Stimulated activated CD4-positive, alpha-beta T cell treated with anti-CD3 and anti-CD28 coated beads, Interleukin-1b, Interleukin-23, amount 100 ng/mL, for 1 hour (primary cell): ENCODE measurements at places on chromosomes 5 and 9.

DNA sequence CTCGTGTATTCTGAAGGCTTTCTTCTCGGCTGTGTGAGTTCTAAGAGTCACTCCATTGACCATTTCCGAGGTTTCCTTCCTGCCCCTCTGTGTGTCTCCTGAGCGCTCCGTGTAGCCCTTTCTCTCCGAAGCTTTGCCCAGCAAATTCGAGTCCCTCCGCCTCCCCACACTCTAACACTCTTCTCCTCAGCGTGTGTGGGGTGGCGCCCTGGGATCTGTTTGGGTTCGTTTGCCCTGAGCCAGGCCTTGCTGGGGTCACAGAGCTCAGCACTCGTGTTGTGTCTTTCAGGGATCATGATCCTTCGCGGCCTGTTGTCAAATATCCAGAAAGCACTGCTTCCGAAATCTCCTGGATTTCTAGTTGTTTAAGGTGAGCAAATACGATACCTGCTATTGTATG is 5.6 kb upstream of the PAEP start:
- DNase-seq: no peak

DNA sequence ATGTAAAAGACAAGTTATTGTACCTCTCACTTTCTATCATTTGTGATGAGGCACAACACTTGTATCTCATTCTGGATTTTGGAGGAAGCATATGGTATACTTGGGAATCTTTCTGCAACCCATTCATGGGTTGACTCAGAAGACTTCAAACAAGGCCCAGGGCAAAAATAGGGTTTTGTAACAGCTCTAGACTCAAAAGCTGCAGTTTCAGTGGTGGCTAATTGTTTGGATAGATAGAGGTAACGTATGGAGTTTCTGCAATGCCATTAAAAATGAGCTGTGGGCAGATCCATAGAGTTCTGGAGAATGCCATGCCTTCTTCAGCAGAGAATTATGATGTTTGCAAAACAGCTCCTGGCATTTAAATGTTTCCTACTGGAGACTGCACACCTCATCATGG is 279.6 kb upstream of the VLDLR start:
- DNase-seq: no peak

- no peak for DNase-seq
Observed at GRCh38 chr5:177357146-177357458, 622 bp upstream of the RGS14 start.

GRCh38 chr9:91879231-91879630 is 70.8 kb downstream of the ROR2 start:
- no peak for DNase-seq

DNA sequence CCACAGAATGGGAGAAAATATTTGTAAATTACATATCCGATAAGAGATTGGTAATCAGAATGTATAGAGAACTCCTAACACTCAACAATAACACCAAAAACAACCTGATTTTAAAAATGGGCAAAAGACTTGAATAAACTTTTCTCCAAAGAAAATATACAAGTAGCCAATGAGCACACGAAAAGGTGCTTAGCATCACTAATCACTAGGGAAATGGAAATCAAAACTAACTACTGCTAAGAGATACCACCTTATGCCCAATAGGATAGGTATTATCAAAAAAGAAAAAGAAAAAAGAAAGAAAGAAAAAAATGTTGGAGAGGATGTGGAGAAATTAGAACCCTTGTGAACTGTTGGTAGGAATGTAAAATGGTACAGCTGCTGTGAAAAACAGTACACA is 212.1 kb downstream of the TLR4 start:
- DNase-seq: no peak

DNA sequence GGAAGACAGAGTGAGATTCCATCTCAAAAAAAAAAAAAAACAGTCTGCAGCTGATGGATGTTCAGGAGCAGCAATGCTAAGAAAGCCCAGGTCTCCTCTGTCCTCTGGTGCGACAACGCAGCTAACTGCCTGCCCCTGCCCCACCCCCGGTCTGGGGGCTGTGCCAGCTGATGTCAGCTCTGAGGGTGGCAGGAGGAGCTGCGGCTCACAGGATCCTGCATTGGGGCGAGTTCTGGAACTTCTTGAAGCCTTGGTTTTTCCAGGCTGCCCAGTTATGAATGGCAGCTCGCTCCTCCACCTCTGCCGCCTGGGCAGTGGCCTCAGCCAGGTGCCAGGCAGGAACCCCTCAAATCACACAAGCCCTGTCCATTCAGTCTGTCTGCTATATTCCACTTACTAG is 113.5 kb downstream of the ROR2 start:
- no peak for DNase-seq

GRCh38 chr9:84513473-84513872 is 156.1 kb upstream of the NTRK2 start:
- no peak for DNase-seq

- DNase-seq: no peak
Observed at GRCh38 chr5:169801781-169802180, 164.7 kb downstream of the DOCK2 start.

DNA sequence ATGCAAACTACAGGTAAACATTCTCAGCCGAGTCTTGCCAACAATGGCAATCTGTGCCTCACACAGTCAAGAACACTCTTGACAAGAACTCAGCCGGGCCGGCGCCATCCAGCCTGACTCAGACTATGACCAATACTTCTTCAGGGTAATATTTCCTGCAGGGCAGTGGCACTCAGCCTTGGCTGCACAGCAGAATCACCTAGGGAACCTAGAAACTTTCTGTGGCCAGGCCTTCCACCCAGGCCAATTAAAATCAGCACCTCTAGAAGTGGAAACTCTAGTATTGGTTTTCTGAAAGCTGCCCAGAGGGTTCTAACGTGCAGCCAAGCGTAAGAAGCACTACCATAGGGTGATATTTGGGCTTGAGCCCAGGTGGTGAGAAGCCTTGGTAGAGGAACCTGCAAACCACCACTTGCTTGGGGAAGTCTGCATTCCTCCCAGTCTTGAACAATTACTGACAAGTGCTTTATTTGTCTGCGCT is 120.6 kb downstream of the TTLL11 start:
- no peak for DNase-seq

GRCh38 chr5:94180761-94181160 is 437.6 kb downstream of the KIAA0825 start:
- DNase-seq: no peak

DNA sequence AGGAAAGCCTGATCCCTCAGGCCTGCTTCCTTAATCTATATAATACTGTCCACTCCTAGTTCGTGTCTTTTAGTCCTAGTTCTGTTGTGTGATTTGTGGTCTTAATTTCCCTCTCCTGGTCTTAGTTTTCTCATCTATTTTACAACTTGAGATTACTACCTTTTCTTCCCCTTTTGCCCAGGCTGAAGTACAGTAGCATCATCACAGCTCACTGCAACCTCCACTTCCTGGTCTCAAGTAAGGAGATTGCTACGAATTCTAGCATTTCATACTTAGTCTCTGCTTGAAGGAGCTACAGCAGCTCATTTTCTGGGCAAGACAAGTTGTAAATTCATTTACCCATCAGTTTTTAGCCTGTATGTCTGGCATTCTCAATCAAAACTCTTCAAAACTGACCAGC is 5.5 kb downstream of the TRIM32 start:
- DNase-seq: no peak

DNA sequence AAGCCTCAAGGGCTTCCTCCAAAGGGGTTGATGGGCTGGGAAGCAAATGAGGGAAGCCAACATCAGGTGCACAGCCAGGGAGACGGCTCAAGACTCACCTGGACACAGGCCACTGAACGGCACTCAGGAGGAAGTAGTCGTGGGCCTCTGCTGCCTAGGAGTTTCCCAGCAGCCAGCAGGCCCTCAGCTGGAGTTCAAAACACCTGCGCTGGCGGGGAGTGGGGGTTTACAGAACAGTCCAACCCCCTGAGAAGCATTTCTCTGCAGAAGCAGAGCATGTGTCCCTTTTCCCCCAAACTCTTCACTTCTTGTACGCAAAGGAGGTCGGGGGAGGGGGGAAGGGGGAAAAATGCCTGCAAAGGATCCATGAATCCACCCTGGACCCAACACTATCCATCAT is 2.3 kb downstream of the WHRN start:
- DNase-seq: no peak

- peak; percentile 14 for DNase-seq
Observed at GRCh38 chr9:75891277-75891741, 836 bp downstream of the PCSK5 start.

- DNase-seq: no peak
Observed at GRCh38 chr5:88558366-88558765, 289.7 kb upstream of the TMEM161B start.

- no peak for DNase-seq
Observed at GRCh38 chr9:14222149-14222835, 91.6 kb downstream of the NFIB start.

GRCh38 chr9:121071370-121071755 is 3.4 kb upstream of the CNTRL start:
- DNase-seq: no peak

GRCh38 chr5:54673523-54674225 is 156.1 kb downstream of the SNX18 start:
- DNase-seq: no peak

GRCh38 chr5:156380848-156381247 is 53.9 kb downstream of the SGCD start:
- no peak for DNase-seq

GRCh38 chr5:58040846-58041245 is 419.0 kb downstream of the PLK2 start:
- no peak for DNase-seq

GRCh38 chr9:33687779-33688178 is 107.6 kb upstream of the PRSS3 start:
- no peak for DNase-seq

DNA sequence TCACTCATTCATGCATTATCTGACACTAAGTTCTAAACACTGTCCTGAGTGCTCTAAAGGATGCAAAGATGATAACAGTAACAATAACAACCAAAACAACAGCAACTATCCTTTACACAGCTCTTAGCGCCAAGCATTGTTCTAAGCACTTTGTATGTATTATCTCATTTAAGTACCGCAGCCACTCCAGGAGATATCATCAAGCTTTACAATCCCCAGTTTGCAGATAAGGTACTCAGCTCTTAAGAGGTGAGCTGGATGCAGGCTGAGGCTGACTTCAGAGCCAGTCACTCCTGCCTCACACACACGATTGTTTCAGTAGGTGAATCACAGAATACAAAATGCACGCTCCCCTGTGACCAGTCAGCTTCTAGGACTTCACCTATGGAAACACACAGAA is 141.8 kb downstream of the PAX5 start:
- DNase-seq: no peak

GRCh38 chr9:128073253-128073886 is 5.3 kb downstream of the SLC25A25 start:
- DNase-seq: no peak

GRCh38 chr5:59479086-59479485 is 414.4 kb downstream of the PDE4D start:
- no peak for DNase-seq

- DNase-seq: no peak
Observed at GRCh38 chr5:171418316-171418981, 998 bp upstream of the FGF18 start.

DNA sequence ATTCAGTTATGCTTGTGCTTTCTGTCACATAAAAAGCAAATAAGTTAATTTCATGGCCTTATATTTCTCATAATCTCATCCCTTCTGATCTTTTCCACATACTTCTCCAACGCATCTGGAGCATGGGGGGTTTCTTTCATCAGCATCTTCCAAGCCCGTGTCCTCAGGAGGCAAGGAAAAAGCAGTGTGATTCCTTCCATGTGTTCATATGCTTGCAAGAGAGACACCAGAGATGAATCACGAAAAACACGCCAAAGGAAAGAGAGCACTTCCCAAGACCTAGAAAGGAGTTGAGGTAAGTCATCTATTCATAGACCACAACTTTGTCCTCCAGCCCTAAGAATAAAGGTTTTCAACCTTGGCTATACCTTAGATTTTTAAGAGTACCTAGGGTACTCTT is 26.0 kb upstream of the SVEP1 start:
- no peak for DNase-seq

DNA sequence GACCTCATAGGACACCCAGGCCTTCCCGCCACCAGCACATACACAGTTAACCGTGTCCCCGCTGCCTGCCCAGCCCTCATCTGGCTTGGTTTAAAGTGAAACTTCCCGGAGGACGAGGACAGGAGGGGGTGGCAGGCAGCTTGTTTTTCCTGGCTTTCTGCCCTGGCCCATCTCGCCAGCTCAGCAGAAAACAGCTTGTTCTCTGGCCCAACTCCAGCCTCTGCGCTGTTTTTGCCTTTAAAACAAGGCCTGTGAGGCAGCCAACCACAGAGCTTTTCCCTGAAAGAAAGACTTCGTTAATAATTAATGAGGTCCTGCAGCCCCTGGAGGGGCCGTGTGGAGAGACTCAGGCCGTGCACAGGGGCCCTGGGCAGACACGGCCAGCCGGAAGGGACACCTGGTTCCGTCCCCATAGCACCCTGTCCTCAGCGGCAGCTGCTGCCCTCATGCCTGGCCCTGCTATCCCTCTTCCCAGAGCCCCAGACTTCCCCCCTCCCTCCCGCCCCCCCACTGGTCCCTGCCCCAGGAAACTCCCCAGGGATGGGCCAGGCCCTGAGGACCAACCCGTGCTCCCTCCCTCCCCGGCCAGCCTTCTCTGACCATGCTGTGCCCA is 108.7 kb downstream of the RXRA start:
- DNase-seq: no peak

- no peak for DNase-seq
Observed at GRCh38 chr9:14087576-14087975, 226.4 kb downstream of the NFIB start.

GRCh38 chr5:80234116-80234948 is 21.5 kb downstream of the SERINC5 start:
- no peak for DNase-seq

DNA sequence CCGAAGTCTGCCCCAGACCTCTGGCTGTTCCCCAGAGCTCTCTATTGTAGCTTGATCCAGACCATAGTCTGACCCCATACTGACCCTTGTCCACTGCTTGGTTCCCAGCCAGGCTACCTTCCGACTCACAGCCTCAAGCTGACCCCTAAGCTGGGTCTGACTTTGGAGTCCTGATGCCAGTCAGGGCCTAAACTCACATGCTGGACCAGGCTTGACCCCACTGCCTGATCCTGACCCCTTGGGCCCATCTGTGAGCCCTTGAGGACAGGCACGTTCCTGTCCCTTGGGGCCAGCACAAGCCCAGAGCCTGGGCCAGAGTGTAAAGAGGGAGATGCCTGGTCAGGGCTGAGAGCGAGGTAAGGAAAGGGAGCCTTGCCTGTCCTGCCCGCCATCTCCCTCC is 32.7 kb upstream of the ENHO start:
- DNase-seq: no peak
